ENCODE measurements at places on chromosomes 13 and 19. TPM values are rescaled to one million over a fixed set of nuclear protein-coding genes. Genes with fewer than 3 reads are reported as not detected.

GRCh38 chr13:36997716-36998427 is 1.3 kb downstream of the ALG5 start:
- DNase-seq, result no peak

The RGCC gene
- total RNA-seq, result 11.2 TPM

DNA sequence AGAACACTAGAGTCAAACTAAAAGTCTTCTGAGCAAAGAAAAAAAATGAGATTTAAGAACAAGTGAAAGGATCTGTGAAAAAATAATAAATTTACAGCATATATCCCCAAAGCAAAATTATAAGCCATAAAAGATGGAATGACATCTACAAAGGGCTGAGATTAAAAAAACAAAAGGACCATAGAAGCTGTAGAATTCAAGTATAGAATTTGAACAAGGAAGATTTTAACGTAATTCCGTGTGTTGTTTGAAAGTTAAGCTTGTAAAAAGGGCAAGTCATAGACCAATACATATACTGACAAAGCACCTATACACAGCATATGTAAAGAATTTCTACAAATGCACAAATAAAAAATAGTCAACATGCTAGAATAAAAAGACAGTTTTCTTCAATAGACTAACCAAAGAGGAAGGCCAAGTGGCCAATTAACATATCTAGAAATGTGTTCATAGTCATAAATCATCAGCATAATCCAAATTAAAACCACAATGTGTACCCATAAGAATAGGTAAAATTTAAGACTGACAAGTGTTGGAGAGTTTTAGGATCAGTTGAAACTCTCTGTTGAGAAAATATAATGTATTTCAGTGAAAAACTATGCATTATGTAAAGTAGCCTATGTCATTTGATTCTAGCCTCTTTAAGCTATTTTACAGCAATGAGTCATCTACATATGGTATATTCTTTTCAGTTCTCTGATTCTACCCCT is 674.9 kb downstream of the OLFM4 start:
- no peak for DNase-seq

- DNase-seq, result no peak
Observed at GRCh38 chr13:77434289-77434688, 101.2 kb upstream of the SCEL start.

DNA sequence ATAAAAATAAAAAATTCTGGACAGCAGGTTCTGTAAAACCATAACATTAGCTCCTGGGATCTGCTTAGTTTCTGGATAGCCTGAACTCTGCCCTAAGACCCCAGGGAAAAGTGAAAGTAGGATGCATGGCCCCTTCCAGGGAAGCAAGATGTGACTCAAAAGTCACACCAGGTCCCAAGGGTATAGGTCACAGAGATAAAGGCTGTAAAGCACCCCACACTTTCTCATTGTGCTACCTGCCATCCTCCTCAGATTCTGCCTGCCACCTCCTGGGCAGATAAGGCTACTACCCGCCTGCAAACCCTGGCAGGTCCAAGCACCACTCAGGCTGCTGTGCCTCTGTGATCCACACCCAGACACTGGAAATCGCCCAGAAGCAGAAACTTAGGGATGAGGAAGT is 20.6 kb downstream of the FFAR2 start:
- DNase-seq, result peak; percentile 69

The ZNF816 gene
- 4.4 TPM for total RNA-seq

The CD70 gene
- total RNA-seq, result not detected

- no peak for DNase-seq
Observed at GRCh38 chr19:45243144-45243732, 2.0 kb downstream of the EXOC3L2 start.

DNA sequence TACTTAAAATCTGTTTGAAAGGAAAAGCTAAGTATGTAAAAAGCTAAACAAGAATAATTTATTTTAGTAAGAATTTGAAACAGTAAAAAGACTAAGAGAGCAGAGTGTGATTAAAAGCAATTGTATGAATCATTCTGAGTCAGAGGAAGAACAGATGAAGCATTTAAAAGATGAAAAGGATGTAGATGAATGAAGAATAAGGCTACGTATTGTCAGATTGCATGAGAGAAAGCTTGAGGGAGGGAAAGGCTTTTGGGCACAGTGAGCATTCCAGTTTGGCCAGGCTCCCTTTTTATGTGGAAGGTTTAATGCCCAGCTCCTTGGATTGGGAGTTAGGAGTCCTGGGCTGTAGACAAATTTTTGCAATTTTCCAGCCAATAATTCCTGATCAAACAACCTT is 117.7 kb downstream of the FREM2 start:
- no peak for DNase-seq

The CEACAM16 gene
- total RNA-seq, result 0.37 TPM

- no peak for DNase-seq
Observed at GRCh38 chr13:79404361-79404760, 1.7 kb downstream of the RBM26 start.

The PSG2 gene
- not detected for total RNA-seq

The PSG7 gene
- not detected for total RNA-seq

GRCh38 chr13:34031610-34032009 is 213.7 kb downstream of the RFC3 start:
- no peak for DNase-seq

- no peak for DNase-seq
Observed at GRCh38 chr13:33259296-33259695, 26.3 kb downstream of the STARD13 start.

- DNase-seq, result no peak
Observed at GRCh38 chr13:34409496-34410182, 532.4 kb upstream of the NBEA start.

- no peak for DNase-seq
Observed at GRCh38 chr13:106656186-106656585, 88.2 kb upstream of the ARGLU1 start.

The MAP2K2 gene
- 75.2 TPM for total RNA-seq

GRCh38 chr19:2181633-2181997 is 17.9 kb downstream of the DOT1L start:
- no peak for DNase-seq

GRCh38 chr19:1791879-1792278 is 20.2 kb downstream of the ATP8B3 start:
- DNase-seq, result no peak

The APC2 gene
- 0.06 TPM for total RNA-seq

- no peak for DNase-seq
Observed at GRCh38 chr13:19362946-19363510, 181.4 kb upstream of the TUBA3C start.

DNA sequence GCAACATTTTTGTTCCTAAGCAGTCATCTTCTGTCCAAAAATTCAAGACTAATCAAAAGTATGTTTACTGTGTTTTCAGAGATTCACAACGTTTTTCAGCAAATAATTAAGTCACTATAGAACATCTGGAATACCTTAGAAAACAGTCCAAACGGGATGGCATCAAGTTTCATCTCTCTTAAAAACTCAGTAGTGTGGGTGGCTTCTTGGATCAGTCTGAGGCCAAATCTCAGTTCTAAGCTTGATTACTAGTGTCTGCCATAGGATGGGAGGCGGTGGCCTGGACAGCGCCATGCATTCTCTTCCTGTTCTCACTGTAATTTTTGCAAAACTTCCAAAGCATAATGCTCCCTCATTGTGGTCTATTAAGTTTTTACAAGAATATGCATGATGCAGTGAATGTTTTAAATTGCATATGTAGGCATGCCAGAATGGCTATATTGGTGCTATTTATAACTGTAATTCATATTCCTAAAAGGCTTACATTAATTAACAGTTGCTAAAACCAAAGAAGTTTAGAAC is 37.1 kb downstream of the ANKRD10 start:
- no peak for DNase-seq

- no peak for DNase-seq
Observed at GRCh38 chr13:111662451-111662850, 342.0 kb downstream of the TEX29 start.

DNA sequence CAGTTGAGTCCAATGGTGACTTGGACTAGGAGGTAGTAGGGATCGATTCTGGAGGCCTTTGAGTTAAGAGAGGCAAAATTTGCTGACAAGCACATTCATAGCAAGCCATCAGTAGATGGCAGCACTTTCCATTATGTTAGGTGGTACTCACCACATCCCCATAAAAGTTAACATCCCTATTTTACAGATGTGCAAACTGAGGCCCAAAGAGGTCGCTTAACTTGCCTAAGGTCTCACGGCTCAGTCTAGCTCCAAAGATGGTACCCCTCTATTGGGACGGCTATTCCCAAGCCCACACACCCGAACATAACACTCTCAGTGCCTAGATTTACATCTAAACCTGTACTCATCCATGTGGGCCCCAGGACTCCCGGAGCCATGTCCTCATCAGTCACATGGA is 21.5 kb upstream of the FOSB start:
- DNase-seq, result no peak

The KLK5 gene
- not detected for total RNA-seq

The CHST8 gene
- 1.2 TPM for total RNA-seq

The ALG5 gene
- 30.9 TPM for total RNA-seq

GRCh38 chr13:76929320-76929719 is 19.0 kb upstream of the ACOD1 start:
- no peak for DNase-seq

The ZNF492 gene
- total RNA-seq, result 0.09 TPM

The MEIOSIN gene
- not detected for total RNA-seq

GRCh38 chr13:25920931-25921330 is 130.9 kb downstream of the SHISA2 start:
- no peak for DNase-seq

DNA sequence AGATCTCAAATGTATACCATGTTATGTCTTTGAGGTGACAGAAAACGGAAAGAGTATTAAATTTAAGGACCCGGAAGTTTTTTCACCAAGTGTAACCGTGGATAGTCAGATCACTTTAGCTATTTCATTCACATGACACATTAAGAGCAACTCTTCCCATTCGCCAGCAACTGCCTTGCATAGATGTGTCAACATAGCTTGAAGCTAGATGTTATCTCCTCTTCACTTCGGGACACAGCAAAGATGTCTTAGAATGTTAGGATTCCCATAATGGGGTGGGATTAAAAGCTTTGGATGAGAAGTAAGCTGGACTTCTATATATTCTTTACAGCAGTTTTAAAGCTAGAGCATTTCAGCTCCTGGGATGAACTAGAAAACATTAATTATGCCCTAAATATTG is 1135.9 kb upstream of the PCDH20 start:
- no peak for DNase-seq

DNA sequence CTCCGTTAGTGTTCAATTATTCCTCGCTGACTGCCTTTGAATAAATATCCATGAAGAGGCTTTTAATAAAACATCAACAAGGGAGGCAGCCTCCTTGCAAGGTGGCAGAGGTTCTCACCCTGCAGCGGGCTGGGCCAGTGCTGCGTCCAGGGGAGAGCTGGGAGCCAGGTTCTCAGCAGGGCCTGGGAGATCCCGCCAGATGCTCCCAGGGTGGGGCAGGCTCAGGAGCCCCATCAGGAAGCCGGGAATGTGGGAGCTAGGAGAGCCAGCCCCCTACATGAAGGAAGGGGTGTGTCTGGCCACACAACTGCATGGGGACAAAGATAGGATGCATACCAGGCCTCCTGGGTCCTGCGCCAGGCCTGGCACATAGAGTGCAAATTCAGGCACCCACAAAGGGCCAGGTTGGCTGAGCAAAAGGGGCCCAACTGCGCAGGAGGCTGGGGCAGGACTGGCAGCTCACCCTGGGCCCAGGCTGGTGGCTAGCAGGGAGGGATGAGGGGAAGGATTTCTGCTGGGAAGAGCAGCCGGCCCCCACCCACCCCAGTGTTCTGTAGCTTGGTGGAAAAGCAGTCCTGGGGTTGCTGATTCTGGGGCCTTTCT is 22.8 kb downstream of the VSTM2B start:
- no peak for DNase-seq

DNA sequence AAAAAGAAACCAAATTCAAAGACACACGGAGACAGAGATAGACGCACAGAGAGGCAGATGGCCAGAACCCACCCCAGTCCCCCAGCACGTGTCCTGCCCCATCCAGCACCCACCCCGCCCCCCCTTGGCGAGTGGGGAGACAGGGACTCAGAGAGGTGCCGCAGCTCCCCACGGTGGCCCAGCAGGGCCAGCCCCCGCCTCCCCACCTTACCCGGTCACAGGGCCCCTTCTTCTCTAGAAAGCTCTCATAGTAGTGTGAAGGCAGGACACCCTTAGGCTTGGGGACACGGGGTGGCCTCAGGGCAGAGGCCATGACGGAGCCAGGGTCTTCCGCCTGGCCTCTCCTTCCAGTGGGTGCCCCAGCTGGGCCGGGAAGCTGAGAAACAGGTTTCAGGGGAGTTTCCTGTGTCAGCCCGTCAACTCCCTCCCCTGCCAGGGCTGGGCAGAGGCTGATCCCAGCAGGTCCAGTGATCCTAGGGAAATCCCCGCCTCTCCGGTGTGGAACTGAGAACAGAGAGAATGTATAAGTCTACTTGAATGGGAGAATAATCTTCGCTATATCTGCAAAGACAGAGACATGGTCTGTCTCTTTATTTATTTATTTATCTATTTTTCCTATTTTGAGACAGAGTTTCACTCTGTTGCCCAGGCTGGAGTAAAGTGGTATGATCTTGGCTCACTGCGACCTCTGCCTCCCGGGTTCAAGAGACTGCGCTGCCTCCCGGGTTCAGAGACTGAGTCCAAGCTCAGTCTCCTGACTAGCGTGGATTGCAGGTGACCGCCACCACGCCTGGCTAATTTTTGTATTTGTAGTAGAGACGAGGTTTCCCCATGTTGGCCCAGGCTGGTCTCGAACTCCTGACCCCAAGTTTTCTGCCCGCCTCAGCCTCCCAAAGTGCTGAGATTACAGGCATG is at the start of gene STAP2:
TSS of gene STAP2 (minus strand) at position 387 of the 915 bp plus-strand sequence. CDS start at position 313, 74 bp downstream.
- peak; percentile 81 for DNase-seq

GRCh38 chr13:99959540-99960230 is 11.9 kb downstream of the ZIC5 start:
- DNase-seq, result no peak

The DENND1C gene
- total RNA-seq, result 1.3 TPM

- peak; percentile 78 for DNase-seq
Observed at GRCh38 chr19:37007587-37008220, 70.5 kb upstream of the ZNF420 start.

- no peak for DNase-seq
Observed at GRCh38 chr13:89726690-89727435, 1620.6 kb upstream of the MIR17HG start.

DNA sequence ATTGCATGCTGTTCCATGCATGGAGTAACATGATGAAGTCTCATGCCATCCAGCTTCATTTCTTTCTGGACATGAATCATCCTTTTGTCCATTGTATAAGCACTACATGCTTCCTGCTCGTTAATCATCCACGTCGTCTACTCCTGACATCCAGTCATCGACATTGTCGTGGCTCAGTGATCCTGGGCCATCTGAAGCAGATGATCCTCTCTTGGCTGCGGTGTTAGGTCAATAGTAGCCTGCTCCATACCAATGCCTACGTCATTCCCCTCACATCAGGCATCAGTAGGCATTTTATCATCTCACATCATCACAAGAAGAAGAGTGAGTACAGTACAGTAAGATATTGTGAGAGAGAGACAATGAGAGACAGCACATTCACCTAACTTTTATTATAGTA is 7.9 kb upstream of the MYO16 start:
- DNase-seq, result no peak

The CYP2F1 gene
- total RNA-seq, result not detected

GRCh38 chr13:27403727-27404385 is 20.6 kb upstream of the GTF3A start:
- DNase-seq, result peak; percentile 66

The SLC7A9 gene
- not detected for total RNA-seq

- no peak for DNase-seq
Observed at GRCh38 chr13:100428986-100429385, 159.6 kb downstream of the GGACT start.

GRCh38 chr19:39265321-39265916 is 2.8 kb upstream of the IFNL2 start:
- no peak for DNase-seq

The SCEL gene
- total RNA-seq, result 0.16 TPM

Data from pancreas (tissue), 10 donors.